Tracheal epithelial cell (primary cell): ENCODE measurements at places on chromosomes 4 and X. TPM values are rescaled to one million over a fixed set of nuclear protein-coding genes. Genes with fewer than 3 reads are reported as not detected.

IL2 gene
- total RNA-seq, result not detected in 2 replicates

TMEM144 gene
- 3.9 and 5.3 TPM in 2 replicates for total RNA-seq

GTPBP6 gene
- 33.5 and 41.2 TPM in 2 replicates for total RNA-seq

SPIN4 gene
- 1.4 and 1.5 TPM in 2 replicates for total RNA-seq

RENBP gene
- total RNA-seq, result 2.1 and 5.5 TPM in 2 replicates

UFSP2 gene
- 23.9 and 28.6 TPM in 2 replicates for total RNA-seq
